ENCODE measurements at places on chromosomes 12 and 14.

DNA sequence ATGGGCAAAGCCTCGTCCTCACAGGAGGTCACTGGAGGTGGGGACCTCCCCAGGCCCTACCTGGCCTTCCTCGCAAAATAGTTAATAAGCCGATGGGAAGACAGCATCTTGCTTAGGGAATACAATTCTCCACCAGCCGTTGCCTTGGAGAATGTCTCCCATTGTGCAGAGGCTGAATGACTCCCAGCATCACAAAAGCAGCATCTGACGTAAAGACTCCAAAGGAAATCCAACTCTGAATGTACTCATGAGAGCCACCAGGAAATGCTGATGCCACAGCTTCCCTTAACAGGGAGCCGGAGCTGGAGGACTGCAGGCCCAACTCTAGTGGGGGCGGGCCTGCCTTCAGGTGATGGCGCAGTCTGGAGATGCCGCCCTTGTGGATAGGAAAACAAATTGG lies 15.5 kb downstream of the CCDC63 start:
- no peak for DNase-seq

DNA sequence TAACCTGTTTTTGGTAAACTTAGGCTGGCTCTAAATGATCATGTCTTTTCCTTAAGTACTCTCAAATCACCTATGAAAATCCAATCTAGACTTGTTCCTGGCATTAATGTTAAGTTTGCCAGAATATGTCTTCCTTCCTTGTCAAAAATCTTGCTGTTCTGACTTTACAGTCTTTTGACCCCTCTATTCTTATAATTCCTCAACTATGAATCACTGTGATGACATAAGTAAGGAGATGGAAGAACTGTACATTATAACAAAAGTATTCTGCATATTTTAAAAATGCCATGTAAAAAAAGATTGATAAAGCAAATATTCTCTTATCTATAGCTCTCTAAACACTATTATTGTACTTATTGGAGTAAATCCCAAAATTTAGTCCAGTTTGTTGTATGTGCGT lies 51.4 kb upstream of the BAZ1A start:
- no peak for DNase-seq

DNA sequence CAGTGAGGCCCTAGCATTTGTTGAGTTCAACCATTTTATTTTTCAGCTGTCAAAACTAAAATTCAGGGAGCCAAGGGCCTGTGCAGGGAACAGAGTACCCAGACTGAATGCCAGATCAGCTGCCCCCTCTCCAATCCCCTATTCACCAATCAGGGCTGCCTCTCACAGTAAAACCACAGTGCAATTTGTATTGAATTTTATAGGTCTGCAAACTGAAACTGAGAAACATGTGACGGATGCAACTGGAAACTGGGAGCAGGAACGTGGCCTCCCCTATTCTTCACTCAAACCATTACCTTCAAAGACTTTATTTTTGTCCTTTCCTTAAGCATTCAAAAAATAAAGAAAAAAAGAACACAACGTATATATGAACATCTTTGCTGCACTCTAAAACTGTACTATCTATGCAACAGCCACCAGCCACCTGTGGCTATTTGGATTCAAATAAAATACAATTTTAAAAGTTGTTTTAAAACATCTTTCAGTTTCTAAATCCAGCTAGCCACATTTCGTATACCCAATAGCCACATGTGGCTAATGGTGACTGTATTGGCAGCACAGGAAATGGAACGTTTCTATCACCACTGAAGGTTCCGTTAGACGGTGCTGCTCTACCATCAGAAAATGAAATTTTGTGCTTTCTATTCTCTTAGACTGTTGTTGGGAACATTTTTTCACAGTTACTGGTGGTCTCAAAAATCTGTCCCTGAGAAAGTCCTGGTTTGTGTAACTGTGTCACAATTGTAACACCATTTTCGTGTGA lies 371.3 kb upstream of the FAR2 start:
- DNase-seq: no peak

DNA sequence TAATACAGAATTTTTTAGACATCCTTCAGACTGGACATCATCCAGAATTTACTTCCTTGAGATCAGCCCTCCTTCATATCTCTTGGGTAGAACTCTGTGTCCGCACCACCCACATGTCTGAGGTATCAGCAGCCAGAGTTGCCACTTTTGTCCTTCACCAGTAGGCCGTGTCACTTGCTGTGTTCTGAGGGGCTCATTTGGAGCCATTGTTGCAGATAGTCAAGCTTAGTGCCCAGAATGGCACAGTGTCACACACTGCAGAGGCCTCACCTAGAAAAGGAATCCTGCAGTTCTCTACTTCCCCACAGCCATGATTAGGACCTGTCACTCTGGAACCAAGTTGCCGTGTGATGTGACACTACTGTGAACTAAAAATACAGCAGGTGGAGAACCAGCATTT lies 36.9 kb upstream of the KCNK13 start:
- no peak for DNase-seq

GRCh38 chr12:54606556-54606955 lies 18.1 kb upstream of the PPP1R1A start:
- no peak for DNase-seq

GRCh38 chr12:49293056-49293956 lies 1.6 kb upstream of the PRPH start:
- DNase-seq: no peak

GRCh38 chr12:104680070-104680469 lies 223.3 kb downstream of the CHST11 start:
- no peak for DNase-seq

GRCh38 chr14:61927520-61927919 lies 165.3 kb downstream of the SNAPC1 start:
- DNase-seq: peak; percentile 61

GRCh38 chr12:58269476-58269875 lies 328.1 kb downstream of the ATP23 start:
- DNase-seq: no peak

DNA sequence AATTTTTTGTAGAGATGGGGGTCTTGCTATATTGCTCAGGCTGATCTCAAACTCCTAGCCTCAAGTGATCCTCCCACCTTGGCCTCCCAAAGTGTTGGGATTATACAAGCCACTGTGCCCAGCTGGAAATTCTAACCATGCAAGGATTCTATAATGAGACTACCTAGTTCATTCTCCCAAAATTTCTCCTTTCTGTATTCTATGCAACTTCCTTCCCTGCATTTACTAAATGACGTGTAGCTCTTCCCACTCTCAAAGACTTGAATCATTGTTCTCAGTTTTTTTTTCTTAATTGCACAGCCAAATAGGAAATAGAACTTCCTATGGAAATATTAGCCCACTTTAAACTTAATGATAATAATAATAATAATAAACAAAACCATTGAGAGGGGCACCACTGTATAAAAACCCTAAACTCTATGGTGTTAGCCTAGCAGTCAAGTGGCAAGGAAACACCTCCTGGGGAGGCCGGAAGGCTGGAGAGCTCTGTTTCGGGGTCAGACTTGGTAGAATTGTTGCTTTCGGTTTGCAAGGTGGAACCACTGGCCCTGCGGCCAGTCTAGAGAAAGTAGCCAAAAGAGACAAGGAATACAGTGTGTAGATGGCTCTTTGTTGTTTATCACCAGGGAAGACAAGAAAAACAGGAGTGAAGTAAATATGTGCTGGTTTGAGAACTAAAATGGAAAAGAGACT lies 40.0 kb upstream of the TESC start:
- no peak for DNase-seq

- DNase-seq: peak; percentile 96
These were observed 36.0 kb downstream of the MAP1LC3B2 start for GRCh38 chr12:116595186-116595585.

DNA sequence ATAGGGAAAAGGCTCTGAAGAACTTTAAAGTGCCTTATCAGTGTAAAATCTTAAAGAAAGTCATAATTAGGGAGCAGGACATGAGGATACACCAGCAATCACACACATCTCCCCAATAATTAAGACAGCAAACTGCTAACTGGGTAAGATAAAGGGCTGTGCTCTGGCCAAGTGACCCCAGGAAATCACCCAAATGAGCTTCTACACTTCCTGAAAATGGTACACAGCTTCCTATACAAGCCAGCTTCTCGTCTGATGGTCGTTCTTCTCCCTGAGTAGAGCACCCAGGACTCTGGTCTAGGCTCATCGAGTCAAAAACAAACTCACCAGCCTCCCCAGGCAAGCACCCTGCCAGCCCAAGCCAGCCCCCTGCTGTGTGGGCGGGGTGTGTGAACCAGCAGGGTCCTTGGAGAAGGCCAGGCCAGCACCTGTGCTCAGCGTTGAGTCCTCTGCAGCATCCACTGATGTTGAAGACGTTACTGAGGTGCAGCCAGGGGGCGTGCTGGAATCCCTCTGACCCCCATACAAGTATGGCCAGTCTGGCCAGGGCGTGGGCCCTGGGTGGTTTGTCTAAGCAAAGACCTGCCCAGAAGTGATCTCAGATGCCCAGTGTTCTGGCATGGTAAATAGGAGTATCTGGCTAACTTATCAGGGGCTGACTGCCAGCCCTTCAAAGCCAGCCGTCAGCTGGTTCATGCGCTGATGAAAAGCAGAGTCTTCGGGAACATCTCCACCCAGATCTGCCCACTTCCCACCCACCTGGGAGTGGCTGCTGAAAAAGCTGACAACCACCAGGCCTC lies 41.4 kb downstream of the ACTN1 start:
- peak; percentile 32 for DNase-seq

GRCh38 chr14:76510181-76510580 lies 134.2 kb downstream of the ESRRB start:
- DNase-seq: no peak

- no peak for DNase-seq
These were observed 104.6 kb downstream of the GALC start for GRCh38 chr14:87888136-87888999.

GRCh38 chr14:97021001-97021400 lies 223.8 kb downstream of the VRK1 start:
- DNase-seq: no peak

GRCh38 chr14:100885617-100886016 lies 17.9 kb downstream of the RTL1 start:
- peak; percentile 23 for DNase-seq

DNA sequence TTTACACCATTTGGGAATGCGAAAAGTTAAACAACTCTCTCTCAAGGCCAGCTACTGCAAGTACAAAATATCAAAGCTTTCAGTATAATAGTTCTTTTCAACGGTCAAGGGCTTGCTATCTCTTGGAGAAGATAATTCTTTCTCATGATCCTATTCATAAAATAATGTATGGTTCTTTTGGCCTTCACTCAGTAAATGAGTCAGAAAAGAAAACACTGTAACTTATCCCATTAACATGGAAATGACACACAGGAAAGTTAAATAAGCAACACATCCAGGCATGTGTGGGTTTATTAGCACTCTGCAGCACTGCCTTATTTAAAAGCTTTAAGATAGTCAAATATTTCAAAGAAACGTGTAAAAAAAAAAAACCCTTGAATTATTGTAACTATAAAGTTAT lies 36.9 kb downstream of the ZFC3H1 start:
- no peak for DNase-seq

DNA sequence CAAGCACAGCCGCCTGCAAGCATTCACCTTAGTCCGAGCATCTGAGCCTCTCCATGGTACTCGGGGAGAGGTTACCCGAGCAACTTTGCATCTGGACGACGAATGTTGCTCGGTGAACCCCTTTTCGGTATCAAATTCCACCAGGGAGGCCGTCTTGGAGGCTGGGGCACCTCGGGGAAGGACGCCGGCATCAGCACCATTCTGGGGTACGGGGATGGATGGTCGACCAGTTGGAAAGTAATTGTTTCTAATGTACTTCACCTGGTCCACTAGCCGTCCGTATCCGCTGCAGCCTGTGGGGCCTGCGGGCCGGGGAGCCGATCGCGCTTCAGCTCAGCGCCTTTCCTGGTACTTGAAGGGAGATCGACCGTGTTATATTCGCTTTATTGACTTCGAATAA lies 161.7 kb upstream of the RTL1 start:
- DNase-seq: no peak

DNA sequence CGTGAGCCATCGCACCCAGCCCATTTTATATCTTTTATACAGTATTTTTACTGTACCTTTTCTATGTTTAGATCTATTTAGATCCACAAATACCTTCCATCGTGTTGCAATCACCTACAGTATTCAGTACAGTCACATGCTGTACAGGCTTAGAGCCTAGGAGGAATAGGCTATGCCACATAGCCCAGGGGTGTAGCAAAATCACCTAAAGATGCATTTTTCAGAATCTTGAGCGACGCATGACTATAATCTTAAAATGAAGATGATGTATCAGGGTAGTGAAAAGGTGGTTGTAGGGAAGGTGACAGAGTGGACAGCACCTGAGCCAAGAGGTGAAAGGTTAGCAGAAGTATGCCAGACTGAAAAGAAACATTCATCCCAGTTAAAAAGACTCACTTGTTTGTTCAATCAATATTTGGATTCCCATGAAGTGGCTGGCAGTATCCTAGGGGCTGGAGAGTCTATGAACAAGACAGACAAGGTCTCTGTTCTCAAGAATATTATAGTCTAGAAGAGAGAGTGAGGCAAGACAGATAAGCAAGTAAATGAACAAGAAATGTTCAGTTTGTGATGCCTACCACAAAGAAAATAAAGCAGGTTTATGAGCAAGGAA lies 3.6 kb downstream of the SPRING1 start:
- DNase-seq: no peak

GRCh38 chr12:69608114-69608513 lies 2.6 kb downstream of the LRRC10 start:
- peak; percentile 10 for DNase-seq

- no peak for DNase-seq
These were observed 30.5 kb upstream of the TMEM179 start for GRCh38 chr14:104634886-104635570.

GRCh38 chr12:24997970-24998582 lies 49.2 kb upstream of the BCAT1 start:
- peak; percentile 33 for DNase-seq

DNA sequence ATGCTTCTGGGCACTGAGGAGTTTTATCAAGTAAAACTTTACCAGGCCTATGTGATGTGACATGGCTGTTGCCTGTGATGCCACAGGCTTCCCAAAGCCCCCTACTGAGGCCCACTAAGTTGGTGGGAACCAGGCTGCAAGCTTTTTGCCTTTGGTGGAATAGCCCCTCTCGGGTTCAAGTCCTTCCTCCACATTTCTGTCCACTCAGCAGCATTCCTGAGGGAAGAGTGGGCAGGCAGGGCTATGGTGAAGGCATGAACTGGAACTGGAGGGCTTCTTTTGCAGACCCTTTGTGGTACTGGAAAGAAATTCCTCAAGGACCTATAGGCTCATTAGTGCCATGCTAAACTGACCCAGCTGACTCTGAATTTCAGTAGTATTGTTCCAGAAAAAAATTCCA lies 48.5 kb downstream of the WDR20 start:
- DNase-seq: no peak

GRCh38 chr14:68401317-68401716 lies 391.6 kb downstream of the ZFP36L1 start:
- peak; percentile 98 for DNase-seq

GRCh38 chr12:104304261-104305009 lies 896 bp downstream of the EID3 start:
- DNase-seq: peak; percentile 77

DNA sequence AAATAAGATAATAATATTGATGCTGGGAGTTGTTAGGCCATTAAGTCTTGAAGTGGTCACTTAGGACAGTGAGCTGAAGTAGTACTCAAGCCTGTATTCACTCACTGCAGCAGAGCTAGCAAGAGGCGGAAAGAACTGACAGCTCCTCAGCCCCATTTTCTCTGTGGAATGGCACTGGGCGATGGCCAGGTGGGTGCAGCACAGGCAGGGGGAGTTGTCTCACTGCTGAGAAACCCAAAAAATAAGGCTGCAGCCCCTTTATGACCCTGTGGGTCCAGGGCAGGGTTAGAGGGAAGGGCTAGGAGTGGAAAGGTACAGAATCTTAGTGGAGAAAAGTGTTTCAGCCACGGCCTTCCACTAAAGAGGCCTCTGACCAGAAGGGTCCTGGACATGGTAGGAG lies 35.5 kb downstream of the PDZRN4 start:
- DNase-seq: no peak
